M059J (cell line): ENCODE measurements at places on chromosomes 4 and X.

DNA sequence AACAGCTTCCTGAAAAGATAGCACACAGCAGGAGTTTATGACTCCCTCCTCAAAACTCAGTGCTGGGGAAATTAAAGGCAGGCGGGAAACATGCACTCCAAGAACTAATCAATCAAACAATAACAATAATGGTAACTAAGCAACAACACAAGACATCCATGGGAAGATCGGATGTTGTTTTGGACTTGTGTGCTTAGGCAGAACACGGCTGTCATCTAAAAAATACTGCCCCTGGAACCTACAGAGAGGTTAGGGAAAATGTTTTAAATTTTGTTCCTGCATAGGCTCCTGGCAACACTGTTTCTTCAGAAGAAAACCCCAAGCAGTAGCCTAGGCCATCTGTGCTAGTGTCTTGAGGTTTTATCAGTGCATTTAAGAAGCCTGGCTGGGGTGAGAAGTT, 1378.2 kb downstream of the STIM2 start:
- no peak for DNase-seq

DNA sequence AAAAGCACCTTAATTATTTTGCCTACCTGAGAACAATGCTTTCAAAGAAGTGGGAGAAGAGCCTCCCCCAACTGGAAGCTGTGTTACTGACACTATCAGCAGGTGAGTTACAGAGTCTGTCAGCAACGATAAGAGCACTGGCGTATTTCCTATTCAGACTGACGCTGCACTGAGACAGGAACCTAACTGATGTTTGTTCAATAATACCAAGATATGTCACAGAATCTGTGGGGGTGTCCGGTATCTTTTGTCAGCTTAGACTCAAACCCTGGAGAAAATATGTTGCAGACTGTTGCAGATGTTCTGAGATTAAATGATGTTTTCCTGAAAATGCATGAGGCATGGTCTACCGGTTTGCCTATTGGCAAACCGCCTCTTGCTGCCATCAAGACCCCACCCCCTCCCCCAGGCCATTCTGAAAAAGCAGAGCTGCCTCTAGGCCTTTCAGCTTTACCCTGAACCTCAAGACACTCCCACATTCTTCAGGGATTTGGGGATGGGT, 115.2 kb upstream of the KIT start:
- no peak for DNase-seq

DNA sequence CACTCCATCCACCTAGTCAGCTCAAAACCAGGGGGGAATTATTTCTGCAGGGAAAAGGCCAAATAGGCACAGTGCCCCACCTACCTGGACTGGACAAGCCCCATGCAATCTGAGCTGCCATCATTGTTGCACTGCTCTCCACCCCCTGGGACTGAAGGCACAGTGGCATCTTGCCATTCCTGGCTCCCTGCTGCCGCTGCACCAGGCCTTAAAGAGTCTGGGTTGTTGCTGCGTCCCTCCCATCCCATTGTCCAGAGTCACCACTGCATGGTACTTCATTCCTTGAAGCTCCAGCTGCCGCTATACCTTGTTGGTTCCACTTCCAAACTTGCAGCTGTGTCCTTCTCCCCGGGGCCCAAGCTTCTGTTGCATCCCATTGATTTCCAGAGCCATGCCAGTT, 629.7 kb downstream of the STIM2 start:
- no peak for DNase-seq

DNA sequence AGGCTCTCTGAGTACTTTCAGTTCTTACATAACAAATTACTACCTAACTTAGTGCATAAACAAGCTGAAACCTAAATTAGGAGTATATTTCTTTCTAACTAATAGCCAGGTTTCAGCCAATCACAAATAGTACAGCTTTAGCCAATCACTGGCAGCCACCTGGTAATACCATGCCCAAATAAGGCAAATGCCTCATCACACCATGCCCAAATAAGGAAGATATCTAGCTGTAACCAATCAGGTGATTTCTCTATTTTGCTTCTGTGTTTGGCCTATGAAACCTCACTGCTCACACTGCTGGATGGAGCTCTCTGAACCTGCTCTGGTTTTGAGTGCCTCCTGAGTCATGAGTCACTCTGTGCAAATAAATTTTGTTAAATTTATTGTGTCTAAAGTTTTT, 113.5 kb downstream of the DDIT4L start:
- DNase-seq: peak; percentile 76

DNA sequence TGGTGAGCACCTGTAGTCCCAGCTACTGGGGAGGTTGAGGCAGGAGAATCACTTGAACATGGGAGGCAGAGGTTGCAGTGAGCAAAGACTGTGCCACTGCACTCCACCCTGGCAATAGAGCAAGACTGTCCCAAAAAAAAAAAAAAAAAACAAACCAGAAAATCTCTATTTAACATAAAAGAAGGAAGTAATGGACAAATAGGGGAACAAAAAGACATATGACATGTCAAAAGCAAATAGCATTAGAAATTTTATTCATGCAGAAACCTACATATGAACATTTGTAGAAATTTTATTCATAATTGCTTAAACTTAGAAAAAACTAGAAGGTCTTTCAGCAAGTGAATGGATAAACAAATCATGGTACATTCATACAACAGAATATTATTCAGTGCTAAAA, 97.1 kb upstream of the SH3RF1 start:
- DNase-seq: no peak

DNA sequence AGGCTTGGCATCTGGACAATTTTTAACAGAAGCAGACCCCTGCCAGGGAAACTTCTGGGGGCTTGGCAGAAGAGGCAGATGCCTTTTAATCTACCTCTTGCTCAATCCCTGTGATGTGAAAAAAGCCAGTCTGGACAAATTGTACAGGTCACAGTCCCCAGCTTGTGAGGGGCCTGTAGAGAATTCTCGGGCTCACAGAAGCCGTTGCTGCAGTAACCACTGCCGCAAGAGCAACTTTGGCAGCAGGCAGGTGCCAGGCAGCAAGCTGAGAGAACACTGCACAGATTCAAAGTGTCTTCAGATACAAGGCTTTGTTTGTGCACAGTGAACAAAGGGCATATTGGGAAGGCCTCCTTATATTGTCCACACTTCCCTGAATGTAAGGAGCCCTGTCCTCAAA, 11.7 kb downstream of the GPKOW start:
- DNase-seq: no peak

- peak; percentile 28 for DNase-seq
These were observed 61.7 kb upstream of the PLS3 start for GRCh38 chrX:115499112-115499805.

DNA sequence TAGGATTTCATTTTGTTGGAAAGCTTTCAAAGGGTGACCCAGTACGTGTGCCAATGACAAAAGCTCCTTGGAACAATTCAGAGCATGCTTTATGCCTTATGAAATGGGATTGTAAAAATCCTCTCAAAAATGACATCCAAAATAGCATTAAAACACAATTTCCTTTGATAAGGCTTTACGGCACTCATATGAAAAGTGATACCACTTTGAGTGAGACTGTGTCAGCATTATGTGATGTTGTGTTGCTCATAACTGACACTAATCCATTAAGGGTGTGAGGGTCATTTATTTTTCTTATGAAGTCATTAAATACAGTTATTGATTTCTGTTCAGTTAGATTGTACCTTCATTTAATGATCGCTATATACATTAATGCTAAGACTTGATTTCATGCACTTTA, 250.2 kb downstream of the TENM3 start:
- DNase-seq: no peak
